ENCODE measurements at places on chromosomes 3 and 15.

DNA sequence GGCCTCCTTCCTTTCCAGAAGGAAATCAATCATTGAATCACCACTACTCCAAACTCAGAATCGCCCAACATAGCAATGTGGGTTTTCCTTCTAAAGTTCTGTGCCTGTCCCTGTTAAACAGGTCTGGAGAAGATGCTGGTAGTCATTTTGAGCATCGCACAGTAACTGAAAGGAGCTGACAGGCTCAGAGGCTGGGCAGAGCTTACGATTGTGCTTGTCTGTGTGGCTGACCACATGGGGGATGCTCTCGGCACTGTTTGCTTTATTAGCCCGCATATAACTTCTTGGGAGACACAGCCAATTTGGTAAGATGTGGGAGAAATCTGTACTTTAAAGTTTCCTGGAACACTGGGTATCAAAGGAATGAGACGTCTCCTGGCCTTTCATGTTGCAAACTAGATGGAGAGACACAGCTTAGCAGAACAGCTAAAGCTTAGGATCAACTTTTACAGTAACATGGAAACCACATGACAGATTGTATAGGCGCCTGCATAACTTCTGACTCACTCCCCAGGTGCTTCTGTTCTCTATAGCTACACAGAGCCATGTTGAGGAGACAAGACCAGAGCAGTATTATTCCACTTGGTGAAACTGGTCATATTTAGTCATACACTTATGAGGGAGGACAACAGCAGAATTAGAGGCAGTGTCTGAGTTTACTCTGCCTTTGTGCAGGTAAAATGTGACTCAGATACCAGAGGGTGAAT lies 374.1 kb downstream of the RORA start:
- no peak for DNase-seq

DNA sequence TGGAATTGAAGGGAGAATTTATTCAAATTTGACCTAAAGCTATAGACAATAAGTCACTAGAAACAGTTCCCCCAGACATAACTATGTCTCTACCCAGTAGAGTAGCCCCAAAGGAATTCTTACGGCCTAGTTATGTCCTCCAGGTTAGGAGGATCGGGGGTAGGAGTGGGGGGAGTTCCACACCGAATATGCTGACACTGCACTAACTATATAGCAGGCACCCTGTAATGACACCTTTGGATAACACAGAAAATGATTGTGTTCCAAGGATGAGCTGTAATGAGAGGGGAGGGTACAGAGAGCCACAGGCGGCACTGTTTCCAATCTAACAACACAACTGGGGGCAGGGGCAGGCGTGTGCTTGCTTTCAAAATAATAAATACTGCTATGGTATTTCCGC lies 376.2 kb upstream of the RORA start:
- no peak for DNase-seq

DNA sequence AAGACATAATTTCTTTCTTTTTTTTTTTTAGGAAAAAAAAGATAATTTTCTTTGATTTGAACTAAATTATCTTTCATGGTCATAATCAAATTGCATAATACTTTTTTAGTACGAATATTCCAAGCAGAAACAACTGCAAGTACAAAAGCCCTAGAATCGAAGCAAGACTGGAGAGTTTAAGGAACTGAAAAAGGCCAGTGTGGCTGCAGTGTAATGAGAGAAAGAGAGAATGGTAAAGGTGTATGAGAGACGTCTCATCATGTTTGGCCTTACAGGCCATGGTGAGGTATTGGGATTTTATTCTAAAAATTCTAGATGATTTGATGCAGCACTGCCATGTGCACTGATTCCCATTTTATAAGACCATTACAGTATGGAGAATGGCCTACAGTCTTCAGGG lies 180.9 kb downstream of the SUCNR1 start:
- no peak for DNase-seq

DNA sequence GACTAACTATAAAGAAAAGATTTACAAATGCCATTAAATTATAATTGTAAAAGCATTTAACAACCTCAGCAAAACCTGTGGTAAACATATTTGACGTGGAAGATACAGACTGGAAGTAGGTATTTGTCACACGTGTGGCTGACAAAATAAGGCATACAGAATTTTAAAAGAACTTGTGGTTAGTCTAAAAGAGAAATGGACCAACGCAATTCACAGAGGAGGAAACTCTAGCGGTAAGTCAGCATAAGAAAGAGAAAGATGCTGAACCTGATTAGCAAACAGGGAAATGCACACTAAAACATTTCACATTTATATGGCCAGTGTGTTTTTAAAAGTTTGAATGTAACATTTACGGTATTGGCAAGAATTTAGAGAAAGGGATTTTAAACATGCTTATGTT lies 35.3 kb downstream of the KCNH8 start:
- DNase-seq: no peak

- no peak for DNase-seq
Measured at GRCh38 chr3:155517903-155518302, 224.4 kb upstream of the STRIT1 start.

- no peak for DNase-seq
Measured at GRCh38 chr3:46642971-46643370, 30.6 kb downstream of the FAM240A start.

- DNase-seq: no peak
Measured at GRCh38 chr3:113439606-113440005, 1.7 kb downstream of the CFAP44 start.

DNA sequence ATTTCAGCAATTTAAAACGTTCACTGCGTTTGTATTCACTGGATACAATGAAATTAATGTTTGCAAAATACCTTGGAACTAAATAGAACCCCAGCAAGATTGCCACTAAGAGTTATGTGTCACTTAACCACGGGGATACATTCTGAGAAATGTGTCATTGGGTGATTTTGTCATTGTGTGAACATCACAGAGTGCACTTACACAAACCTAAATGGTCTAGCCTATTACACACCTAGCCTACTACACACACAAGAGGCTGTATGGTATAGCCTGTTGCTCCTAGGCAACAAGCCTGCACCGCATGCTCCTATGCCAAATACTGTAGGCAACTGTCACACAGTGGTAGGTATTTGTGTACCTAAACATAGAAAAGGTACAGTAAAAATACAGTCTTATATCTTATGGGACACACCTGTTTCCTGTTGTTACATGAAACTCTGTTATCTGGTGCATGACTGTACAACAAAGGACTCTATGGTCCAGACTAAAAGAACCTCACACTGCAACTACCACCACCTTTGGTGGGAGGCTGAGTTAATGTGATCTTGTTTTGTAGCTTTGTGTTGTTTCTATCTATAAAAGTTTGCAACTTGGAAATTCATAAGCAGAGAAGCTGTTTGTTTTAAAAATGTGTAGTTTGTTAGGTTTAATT lies 92.2 kb upstream of the NTRK3 start:
- no peak for DNase-seq

DNA sequence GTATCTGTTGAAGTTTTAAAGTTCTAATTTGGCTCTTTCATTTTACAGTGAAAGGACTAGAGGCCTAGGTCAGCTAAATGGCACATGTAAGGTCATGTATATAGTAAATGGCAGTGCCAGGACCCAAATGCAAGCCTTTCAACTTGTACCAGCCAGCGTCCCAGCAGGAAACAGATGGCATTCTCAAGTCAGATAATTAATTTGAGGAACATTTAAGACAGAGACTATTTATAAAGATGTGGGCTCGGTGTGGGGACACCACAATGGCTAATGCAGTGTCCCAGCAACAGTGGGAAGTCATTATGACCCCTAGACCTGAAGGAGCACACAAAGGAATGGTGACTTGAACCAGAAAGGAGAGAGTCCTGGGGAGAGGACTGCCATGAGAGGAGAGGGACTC lies 6.1 kb downstream of the MINDY4B start:
- no peak for DNase-seq

DNA sequence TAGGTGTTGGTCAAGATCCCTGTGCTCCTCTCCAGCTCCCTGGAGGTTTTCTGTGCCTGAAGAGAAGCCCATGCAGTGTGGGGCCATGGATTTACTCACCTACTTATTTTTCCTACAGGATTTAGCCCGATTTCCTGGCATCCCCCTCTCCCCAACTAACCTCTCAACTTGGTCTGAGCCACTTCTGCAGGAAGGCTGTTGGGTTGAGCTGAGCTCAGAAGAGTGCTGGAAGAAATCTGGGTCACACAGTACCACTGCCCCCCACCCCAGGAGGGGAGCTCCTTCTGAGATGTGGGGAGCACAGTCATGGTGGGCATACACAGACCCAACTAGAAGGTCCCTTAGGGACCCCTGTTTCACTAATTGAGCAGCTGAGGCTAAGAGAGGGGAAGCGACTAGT lies 34.4 kb upstream of the SLCO2A1 start:
- DNase-seq: no peak

DNA sequence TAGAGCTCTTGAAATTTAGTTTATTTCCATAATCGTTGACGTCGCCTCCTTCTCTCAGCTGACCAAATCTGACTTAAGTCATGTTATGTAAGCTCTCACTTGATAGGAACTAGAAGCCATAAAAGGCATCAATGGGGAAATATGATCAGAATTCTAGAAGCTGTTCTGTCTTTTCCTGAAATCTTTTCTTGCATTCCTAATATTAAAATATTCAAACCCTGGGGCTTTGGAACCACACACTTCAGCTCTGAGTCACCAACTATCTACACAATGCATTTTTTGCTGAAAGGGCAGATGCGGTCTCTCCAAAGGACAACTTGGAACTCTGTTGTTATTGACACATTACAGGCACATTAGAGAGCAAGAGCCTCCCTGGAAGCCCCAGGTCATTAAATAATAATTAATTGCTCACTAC lies 91.3 kb downstream of the LARS2 start:
- DNase-seq: peak; percentile 36

DNA sequence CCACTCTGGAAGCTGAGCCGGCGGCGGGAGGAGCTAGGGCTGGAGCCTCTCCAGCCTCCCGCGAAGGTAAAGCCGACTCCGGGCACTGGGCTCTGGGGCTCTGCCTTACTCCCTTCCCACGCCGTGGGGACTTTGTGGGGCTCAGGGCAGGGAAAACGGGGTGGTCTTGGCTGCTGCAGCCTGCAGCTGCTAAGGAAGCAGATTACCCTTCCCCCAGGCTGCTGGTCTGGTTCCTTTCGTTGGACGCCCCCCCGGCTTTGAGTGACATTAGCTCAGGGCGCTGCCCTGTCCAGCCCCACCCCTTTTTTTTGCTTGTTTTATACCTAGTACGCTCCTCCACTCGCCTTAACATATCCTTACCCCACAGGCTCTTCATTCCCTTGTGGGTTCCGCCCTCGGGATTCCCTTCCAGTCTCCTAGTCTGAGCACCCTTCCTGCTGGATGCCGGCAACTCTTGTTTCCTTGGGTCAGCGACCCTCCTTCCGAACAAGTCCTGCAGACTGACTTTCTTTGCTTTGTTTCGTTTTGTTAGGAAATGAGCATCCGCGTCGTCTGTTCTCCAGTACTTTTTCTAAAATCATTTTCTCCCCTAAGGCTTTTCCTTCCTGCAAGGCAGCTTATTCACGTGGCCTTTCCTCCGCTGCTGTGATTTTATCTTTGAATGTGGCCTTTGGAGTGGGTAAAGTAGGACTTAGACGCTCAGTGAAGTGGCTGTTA lies 551 bp downstream of the DNAJC13 start:
- DNase-seq: peak; percentile 20

DNA sequence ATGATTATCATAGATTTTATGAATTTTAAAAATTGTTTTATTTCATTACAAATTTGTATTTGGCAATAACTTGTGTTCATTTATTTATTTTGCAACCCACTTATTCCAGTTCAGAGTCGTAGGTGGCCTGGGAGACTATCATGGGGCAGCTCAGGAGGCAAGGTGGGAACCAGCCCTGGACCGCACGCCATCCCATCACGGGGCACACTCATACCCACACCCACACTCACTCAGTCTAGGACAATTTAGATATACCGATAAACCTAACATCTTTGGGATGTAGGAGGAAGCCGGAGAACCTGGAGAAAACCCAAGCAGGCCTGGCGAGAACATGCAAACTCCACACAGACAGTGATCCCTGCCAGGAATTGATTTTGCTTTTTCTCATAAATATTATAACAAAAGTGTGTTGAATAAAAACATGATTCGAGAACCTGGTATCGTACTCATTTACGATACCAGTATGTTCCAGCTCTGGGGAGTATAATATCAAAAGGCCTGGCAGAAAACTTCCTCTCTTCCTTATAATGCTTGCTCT lies 205.3 kb downstream of the NFKBIZ start:
- no peak for DNase-seq

DNA sequence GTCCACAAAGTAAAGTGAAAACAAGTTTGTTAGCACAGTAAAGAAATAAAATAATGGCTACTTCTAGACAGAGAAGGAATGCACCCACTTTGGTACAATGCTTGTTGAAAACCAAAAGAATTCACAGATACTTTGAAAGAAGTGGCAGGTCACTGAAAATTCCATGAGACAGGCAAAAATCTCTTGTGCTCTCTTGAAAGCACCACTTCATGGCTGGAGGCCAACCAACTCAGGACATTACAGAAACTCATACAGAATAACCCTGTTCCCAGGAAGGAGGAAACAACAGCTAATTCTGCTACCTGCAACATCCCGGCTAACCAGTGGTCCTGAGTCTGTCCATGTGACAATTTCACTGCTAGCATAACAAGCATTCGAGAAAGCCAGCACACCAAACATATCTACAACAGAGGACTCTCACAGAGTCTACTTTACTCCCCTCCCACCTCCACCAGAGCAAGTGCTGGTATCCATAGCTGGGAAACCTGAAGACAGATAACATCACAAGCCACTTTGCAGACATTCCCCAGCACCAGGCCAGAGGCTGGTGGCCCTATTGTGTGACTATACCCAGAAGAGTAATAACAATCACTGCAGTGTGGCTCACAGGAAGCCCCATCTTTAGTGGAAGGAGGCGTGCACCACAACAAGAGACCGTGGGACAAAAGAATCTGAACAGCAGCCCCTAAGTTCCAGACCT lies 255.3 kb upstream of the SLITRK3 start:
- DNase-seq: no peak

- no peak for DNase-seq
Measured at GRCh38 chr3:31157047-31157694, 262.7 kb upstream of the GADL1 start.

- no peak for DNase-seq
Measured at GRCh38 chr15:47806008-47806407, 88.7 kb downstream of the SEMA6D start.

- DNase-seq: no peak
Measured at GRCh38 chr15:26967719-26968269, 3.2 kb upstream of the GABRG3 start.

DNA sequence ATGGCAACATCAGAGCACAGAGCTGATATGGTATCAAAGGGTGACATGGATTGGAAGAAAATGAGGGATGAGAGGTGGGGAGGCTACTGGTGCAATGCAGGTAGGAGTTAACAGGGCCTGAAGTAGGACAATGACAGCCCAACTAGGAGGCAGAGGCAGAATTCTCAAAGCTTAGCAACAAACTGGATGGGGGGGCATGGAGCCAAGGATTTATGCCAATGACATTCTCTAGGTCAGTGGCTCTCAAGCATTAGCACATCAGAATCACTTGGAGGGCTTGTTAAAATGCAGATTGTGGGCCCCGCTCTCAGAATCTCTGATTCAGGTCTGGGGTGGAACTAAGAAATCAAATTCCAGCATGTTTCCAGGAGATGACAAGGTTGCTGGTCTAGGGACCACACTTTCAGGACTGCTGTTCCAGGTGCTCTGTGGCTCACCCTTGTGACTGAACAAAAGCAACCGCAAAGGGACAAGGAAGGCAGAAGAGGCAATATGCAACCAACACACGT lies 98.0 kb upstream of the TNIK start:
- DNase-seq: no peak

Measured in AG04450 (cell line).